D341Med (cell line): ENCODE measurements at places on chromosomes 3 and 15.
A peak's percentile ranks its signal among the peaks of the same experiment; 100 is the strongest.

- DNase-seq: no peak
Observed at GRCh38 chr3:161107311-161107710, 2.2 kb upstream of the B3GALNT1 start.

DNA sequence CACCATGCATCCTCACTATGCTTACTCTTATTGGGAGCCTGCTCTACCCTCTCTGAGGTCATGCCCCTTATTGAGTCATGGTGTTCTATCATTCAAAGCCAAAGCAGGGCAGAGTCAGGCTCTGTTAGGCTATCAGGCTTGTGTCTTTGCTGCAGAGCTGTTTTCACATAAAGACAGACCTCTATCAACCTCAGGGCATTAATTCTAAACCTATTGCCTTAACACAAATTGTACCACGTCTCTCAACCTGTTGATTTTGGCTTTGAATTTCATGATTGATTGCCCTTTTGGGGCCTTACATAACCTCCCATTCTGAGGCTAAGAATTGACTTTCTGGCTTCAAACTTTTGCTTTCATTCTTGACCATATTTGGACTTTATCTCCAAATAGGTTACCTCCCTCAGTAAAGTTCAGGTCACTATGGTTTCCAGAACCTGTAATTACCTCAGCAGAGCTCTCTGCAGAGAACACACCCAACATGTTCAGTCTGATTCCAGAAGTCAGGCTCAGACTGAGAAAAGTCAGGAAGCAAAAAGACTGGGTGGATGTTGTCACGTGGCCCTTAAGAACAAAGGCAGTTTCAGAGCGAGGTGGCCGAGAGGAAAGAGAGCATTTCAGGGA, 221.4 kb upstream of the NANOGP8 start:
- DNase-seq: no peak

- peak; percentile 31 for DNase-seq
Observed at GRCh38 chr3:123282461-123282860, 80.7 kb downstream of the SEC22A start.

- peak; percentile 33 for DNase-seq
Observed at GRCh38 chr3:9397906-9398699, 688 bp downstream of the SETD5 start.

DNA sequence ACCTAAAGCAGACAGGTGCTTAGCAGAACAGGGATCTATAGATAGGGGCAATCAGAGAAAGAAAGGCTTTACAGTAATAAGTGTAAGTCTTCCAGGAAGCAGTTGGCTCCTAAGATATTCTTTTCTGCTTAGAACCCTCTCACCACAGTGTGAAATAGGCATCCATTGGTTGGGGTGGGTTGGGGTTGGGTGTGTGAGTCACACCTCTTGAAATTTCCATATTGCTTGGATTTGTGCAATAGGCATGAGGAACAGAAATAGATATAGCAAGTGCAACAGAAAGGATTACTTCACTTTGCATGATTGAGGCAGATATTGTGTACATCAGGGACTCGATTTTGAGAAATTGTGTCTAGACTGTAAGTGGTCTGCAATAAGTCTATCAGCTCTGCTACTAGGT, 200.1 kb upstream of the GAP43 start:
- DNase-seq: no peak

- DNase-seq: peak; percentile 67
Observed at GRCh38 chr3:184380627-184381260, 890 bp downstream of the CHRD start.

- DNase-seq: no peak
Observed at GRCh38 chr15:52797625-52798501, 7.7 kb upstream of the ONECUT1 start.

GRCh38 chr3:130688697-130689470, 57.7 kb downstream of the PIK3R4 start:
- no peak for DNase-seq

DNA sequence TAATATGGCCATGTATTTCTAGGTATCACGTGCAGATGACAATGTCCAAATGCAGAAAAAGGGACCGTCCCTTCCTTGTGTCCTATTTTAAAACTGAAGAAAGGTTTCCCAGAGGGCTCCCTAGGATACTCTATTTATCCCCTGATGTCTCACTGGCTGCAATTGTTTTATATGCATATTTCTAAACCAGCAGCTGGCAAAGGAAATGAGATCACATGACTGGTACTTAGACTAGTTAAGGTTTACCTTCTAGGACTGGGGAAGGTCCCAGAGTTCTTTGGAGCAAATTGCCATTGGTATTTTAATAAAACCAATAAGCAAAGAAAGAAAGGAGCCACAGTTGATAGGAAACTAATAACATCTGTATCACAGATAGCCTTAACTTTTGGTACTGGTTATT, 29.5 kb downstream of the GTF2E1 start:
- DNase-seq: no peak

DNA sequence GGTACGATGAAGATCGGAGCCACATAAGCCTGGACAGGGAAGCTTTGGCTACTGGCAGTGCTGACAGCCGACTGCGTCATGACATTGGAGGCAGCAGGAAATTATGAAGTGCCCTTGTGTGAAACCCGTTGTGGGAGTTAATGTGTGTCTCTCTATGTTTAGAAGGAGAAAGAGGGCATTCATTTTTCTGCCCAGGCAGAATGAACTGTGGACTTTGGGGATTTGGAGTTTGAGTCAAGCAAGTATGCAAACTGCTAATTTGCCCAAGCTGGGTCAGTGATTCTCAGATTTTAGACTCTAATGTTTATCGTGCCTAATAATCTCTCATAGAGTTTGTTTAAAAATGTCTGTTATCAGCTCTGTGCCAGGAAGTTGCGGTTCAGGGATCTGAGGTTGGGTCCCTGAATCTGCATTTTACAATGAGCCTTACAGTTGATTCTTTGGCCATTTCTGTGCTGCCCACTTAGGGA, 5.6 kb downstream of the CTXND1 start:
- no peak for DNase-seq

GRCh38 chr3:95752199-95752598, 1062.2 kb upstream of the EPHA6 start:
- DNase-seq: peak; percentile 12

DNA sequence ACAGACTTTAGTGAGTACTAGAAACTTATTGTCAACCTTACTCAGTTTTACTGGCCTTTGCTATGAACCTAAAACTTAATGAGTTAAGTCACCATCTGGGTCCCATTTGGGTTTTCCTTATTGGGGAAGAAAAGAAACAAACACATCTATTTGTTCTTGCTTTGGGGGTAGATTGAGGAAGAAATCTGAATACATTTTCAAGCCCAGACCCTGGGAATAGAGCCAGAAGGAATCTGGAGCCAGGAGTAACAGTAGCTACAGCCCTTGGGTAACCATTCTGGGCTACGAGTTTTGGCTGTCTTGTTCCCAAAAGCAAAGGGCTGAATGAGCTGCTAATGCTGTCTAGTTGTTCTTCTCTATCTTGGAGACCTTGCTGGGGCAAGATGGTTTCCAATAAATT, 16.5 kb downstream of the SLC12A1 start:
- DNase-seq: no peak

DNA sequence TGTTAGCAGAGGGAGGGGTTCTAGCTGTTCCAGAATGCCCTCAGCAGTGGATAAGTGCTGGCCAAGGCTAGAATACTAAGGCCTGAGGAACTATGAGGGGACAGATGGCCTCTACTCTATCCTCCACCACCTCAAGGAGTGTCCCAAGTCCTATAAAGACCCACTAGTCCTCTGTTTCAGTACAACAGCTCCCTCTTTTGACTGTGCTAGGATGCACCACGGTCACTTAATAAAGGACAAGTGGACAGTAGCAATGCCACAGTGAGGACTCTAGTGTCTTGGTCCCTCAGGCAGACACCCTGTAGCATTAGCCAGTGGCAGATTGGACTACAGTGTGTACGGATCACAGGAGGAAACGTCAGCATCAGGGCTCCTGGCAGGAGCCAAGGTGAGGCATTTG, 171.8 kb upstream of the PROK2 start:
- DNase-seq: no peak

DNA sequence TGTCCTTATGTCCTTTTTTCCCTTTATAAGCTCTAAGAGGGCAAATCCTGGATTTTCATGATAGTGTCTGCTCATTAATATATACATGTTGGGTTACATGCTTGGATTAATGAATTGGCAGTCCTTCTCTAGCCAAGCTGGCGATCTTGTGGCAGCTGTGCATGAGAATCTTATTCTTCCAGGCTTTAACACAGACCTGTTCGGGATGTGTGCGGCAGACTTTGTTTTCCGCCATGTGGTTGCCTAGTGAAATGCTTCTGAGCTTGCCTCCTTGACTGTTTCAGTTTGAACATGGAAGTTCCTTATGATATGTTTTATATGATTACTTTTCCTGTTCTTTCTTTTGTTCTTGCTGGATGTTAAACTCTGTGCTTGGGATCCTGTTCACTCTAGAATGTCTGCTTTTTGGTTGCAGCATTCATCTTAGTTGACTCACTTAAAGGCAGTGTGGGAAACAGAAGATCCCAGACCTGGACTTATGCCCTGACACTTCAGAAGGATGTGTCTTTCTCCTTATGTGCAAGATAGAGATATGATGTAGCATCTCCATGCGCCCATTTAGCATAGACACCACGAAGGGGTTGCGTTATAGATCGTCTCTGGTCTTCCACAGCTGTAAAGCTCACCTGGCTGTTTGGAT, 7.2 kb downstream of the CHCHD6 start:
- DNase-seq: no peak

DNA sequence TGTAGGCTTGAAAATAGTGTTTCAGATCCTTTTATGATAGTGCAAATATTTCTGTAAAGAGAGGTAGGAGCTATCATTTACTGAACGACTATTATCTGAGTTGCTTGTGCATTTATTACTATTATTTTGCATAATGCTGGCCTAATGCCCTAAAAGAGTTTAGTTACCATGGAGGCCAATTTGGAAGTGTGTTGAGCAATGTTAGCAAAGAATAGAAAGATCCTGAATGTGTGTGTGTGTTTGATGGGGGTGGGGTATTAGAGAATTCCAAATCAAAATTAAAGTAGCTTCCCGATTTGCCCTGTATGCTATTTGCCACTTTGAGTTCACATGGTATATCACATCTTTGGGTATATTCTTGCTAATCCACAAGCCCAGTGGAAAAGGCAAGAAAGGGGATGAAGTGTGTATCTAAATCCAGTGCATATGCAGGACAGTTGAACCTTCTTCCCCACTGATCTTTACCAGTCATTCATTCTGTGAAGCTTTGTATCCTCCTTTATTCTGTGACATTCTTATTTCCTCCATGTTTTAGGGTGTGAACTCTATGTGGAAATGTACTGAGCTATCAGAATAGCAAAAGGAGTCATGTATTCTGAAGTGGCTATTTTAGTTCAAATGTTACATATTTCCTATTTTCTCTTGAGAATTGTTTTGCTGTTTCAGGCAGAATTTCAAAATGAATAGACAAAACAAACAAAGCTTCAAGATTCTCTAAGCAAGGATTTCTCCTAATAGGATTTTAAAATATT, 45.7 kb upstream of the PLSCR5 start:
- no peak for DNase-seq

DNA sequence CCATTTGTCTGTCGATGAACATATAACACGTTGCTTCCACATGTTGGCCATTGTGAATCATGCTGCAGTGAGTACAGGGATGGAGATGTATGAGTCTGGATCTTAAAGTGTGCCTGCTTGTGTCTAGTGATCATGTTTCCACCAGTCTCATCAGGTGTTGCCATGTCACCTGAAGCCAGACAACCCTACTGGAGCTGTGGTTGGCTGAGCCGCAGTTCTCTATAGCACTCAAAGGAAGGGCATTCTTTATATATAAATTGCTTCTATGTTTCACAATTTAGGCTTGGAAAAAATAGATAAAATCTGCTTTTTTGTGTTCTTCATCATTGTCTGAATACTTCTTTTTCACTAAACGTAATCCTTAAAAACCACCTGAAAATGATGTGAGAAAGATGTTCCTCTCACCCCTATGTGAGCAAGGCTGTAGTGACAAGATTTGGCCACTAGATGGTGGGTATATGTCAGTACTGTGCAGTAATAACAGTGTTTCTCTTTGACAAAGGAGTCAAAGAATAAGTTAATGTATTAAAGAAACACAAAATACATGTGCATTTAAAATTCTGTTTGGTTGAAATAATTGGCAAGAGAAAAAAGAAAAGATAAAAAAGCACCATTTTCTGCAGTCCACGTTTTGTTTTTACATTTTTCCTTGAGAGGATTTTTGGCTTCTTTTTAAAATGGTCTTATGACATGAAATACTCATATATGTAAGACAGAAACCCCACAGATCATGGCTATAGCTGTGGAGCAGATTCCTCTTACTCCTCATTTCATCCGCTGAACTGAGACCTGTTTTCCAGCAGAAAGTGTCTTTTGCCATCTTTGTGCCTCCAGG, 394.5 kb upstream of the DPPA4 start:
- DNase-seq: peak; percentile 48

GRCh38 chr15:77840991-77841775, 208.5 kb upstream of the LINGO1 start:
- DNase-seq: no peak

DNA sequence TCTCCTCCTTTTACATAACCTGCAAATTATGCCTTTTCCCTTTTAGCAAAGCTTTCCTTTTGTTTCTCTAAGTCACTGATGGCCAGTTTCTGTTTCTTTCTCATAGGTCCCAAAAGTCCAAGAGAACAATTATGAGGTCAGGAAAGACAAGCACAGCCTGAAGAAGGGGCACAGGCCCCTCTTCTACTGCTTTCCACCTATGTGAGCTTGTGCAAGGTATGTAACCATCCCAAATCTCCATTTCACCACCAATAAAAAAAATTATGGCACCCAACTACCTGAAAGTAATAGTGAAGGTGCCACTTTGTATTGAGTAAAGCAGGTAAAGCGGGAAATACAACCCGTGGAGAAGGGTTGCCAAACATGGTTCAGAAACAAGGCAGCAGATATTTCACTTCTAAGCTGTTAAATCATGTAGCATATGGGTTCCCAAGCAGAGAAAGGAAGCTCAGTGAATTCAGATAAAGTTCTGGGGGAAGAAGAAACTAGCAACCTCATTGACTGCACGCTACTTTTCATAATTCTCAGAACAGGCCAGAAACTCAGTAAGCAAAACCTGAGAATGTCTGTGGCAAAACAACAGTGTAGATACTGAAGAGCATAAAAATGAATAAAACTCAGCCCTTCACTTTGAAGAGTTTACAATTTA, 4.2 kb downstream of the PLOD2 start:
- DNase-seq: no peak

- DNase-seq: no peak
Observed at GRCh38 chr3:72942427-72942826, 54.2 kb upstream of the PPP4R2 start.

GRCh38 chr15:50676799-50677483, 9.7 kb downstream of the TRPM7 start:
- DNase-seq: no peak

DNA sequence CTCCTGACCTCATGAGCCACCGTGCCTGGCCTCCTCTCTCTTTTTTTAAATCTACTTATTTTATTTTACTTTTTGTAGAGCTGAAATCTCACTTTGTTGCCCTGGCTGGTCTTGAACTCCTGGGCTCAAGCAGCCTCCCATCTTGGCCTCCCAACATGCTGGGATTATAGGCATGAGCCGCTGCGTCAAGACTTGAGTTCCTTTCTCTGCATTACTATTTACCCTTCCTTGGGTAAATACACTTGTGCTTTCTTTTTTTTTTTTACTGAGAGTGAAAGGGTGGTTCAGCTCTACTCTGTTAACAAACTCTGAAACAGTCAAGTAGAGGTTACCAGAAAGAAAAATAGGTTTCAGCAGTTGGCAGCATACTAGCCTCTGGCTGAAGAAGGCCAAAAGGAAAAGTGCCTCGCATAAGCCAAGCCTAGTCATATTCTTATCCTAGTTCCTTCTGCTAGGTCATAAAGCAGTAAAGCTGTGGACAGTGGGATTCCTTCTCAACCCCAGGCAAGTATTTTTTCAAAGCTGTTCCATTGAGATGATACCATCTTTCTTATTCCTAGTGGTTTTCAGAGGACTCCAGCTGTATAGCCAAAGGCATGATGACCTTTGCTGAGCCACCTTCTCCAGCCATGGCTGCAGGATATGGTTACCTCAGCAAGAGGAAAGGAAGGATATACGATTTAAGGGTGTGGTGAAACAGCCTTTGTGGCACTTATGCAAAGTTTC, 135.1 kb downstream of the RBPMS2 start:
- DNase-seq: no peak
